ENCODE measurements at places on chromosomes 16 and 17.

DNA sequence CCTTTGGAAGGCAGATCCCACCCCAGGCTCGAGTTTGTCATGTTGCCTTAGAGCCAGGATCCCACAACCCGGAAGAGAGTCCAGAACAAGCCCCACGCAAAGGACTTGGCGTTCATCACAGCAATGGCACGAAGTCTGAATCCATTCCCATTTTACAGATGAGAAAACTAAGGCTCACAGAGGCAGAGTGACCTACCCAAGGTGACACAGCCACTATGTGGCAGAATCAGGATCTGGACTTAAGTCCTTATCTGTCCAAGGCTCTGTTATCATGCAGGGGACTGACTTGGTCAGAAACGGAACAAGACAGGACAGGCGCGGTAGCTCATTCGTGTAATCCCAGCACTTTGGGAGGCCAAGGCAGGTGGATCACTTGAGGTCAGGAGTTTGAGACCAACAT is 86.5 kb downstream of the GSG1L start:
- no peak for DNase-seq

GRCh38 chr16:66603537-66604375 is 748 bp upstream of the CMTM3 start:
- DNase-seq, result peak; percentile 68

GRCh38 chr17:47192554-47192953 is 3.5 kb upstream of the CDC27 start:
- peak; percentile 79 for DNase-seq

GRCh38 chr16:66741169-66741900 is 10.1 kb downstream of the DYNC1LI2 start:
- DNase-seq, result no peak

- no peak for DNase-seq
Measured at GRCh38 chr17:2549392-2550211, 37.9 kb upstream of the METTL16 start.

GRCh38 chr16:11620243-11621003 is 33.7 kb upstream of the LITAF start:
- DNase-seq, result no peak

DNA sequence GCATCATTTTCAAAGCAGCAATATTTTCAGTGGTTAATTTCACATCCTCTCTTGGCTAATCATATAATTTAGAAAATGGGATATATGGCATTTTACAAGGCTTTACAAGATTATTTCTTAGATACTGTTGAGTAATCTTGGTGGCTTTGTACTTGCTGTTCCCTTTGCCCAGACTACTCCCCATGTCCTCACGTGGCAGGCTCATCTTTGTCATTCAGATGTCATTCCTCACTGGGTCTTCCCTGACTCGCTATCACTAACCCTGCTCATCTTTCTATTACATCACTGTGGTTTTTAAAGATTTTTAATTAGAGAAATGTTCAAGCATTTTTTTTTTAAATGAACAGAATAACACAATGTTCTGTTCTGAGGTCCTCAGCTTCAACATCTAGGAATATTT is 240.0 kb upstream of the IRX5 start:
- DNase-seq, result no peak

DNA sequence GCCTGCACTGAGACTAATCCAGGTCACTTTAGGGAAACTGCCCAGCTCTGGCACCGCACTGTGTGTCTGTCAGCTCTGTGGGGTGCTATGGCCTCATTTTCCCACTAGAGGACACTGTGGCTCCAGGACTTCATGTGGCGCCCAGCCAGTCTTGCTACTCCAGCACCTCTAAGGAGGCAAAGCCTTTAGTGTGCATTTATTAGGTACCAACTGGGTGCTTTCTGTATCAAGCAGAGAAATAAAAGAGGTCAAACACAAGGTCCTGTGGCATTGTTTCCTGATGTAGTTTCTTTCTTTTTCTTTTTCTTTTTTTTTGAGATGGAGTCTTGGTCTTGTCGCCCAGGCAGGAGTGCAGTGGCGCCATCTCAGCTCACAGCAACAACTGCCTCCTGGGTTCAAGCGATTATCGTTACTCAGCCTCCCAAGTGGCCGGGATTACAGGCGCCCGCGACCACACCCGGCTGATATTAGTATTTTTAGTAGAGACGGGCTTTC is 12.5 kb upstream of the RHBDL3 start:
- DNase-seq, result peak; percentile 76

- DNase-seq, result no peak
Measured at GRCh38 chr17:80708480-80708879, 163.8 kb downstream of the RPTOR start.

DNA sequence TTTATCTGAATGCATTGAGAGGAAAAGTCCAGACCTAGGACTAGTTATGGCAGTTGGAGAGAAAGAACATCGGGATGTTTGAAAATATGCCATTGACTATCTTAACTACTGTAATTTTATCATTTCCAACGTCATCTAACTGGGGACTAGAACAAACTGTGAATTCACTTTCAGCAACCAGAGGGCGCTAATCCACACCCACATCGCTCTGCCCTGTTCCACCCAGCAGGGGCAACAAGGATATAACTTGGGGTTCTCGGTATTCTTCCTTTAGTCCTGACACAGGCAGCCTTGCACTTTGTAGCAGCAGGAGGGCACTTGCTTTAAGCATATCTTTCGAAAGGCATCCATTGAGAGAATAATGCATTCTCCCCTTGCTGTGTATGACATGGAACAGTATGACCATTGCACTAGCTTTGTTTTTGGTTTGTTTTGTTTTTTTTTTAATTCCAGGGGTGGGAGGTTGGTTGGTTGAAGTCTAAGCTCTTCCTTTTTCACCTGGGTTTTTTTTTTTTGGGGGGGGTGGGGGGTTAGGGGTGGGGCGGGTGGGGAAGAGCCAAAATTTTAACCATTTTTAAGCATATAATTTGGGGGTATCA is 31.5 kb downstream of the SIAH1 start:
- DNase-seq, result peak; percentile 70

DNA sequence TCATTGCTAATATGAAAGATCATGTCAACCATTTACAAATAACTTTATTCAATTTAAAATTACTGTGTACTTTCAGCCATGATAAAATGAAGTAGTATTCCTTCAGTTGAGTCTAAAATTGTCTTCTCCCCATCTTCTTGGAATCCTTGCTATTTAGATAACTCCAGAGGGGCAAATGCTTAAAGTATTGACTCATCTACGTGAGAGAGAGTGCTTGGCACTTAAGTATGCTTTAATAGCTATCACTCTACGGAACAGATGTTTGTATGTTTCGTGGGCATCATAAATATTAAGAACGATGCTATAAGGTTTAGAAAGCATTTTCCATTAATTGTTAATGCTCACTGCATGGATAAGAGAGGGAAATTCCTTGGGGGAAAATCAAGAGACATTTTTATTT is 69.3 kb upstream of the MED13 start:
- DNase-seq, result no peak

DNA sequence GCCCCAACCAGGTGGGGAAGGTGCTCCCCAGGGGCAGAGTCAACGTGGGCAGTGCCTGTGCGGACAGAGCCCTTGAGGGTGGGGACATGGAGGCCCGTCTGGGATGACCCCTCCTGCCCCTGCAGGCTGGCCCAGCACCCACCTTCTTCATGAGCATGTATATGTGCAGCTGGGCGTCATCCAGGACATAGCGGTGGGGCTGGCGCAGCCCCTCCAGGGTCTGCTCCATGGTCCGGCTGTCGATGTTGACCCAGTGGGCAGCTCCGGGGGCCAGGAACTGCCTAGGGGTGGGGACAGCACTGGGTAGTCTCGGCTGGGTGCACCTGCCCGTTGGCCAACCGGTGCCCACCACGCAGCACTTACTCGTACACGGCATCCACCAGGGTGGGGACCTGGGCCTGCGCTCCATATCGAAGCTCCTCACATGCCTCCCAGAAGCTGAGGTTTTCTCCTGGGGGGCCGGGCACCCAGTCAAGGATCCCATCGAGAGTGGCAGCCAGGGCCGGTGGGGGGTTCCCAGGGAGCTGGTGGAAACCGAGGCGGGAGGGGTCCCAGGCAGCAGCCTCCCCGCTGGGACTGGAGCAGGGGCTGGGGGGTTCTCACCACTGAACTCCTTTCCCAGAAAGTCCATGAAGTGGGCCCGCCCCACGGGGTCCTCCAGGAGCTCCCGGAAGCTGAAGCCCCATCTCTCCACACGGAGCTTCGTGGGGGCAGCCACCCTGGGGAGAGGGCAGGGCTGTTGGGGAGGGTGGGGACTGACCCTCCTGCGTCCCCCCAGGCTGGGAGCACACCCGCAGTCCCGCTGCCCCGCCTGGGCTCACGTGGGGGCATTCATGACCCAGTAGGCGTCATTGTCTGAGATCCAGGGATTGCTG is 5.1 kb downstream of the RGS11 start:
- no peak for DNase-seq

GRCh38 chr16:14523632-14524031 is 106.4 kb downstream of the PARN start:
- no peak for DNase-seq

DNA sequence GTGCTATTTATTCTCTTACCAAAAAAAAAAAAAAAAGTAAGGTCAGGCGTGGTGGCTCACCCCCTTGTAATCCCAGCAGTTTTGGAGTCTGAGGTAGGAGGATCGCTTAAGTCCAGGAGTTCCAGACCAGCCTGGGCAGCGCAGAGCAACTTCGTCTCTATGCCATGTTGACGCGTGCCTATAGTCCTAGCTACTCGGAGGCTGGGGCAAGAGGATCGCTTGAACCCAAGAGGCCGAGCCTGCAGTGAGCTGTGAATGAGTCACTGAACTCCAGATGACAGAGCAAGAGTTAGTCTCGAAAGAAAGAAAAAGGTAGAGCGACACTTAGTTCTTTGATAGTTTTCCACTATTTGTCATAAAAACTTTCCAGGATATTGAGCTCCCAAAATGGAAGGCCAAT is 1.4 kb upstream of the TENT4B start:
- no peak for DNase-seq

- no peak for DNase-seq
Measured at GRCh38 chr16:80615735-80616134, 74.9 kb downstream of the DYNLRB2 start.

GRCh38 chr16:29710227-29711219 is 31.5 kb downstream of the QPRT start:
- peak; percentile 76 for DNase-seq

GRCh38 chr17:30372755-30373154 is 6.0 kb upstream of the CPD start:
- no peak for DNase-seq

- DNase-seq, result no peak
Measured at GRCh38 chr16:66525396-66526180, 24.3 kb downstream of the TK2 start.

DNA sequence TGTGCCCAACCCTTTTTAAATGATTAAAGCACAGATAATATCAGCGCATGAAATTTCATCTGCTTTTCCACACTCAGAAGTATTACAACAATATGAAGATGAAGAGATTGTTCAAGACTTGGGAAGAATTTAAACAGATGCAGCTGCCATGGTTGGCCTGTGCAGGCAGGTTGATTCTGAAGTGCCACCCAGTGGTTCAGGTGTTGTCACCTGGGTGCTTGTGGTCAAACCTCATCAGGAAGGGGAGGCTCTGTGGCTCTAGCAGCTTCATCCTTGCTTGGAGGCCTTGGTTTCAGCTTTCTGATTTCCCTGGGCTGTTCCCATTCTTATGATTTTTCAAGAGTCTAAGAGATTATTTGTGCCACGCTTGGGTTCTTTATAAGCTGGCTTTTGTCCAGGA is 22.2 kb upstream of the CLEC18C start:
- no peak for DNase-seq

GRCh38 chr17:21253646-21254441 is 634 bp upstream of the NATD1 start:
- DNase-seq, result no peak

GRCh38 chr17:8222380-8222629 is 11.9 kb upstream of the AURKB start:
- DNase-seq, result no peak

- peak; percentile 93 for DNase-seq
Measured at GRCh38 chr17:42566883-42567573, at the start of gene MLX. TSS of gene MLX (plus strand) at chr17:42567100. CDS start at chr17:42567125, 25 bp downstream.
